Islet precursor cell (in vitro differentiated cells): ENCODE measurements at places on chromosomes 16 and 17.

- DNase-seq: no peak
Measured at GRCh38 chr17:64064331-64064730, 43.9 kb upstream of the ICAM2 start.

DNA sequence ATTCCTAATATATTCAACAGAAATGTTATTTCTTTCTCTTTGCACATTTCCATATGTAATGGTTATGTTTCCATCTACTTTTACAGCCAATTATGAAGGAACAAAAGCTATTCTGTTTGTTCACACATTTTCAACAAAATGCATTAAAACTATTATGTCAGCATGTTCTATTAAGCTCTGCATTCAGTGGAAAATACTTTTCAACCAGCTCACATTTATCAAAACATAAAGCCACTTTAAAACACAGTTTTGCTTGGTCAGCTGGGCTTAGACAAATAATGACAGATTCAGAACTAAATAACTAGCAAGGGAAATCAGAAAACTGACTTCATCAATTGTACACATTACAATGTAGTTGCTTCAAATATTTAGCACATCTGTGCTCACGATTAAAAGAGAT is 6.9 kb downstream of the SALL1 start:
- DNase-seq: no peak

GRCh38 chr16:85611194-85611443 is 2.0 kb upstream of the GSE1 start:
- DNase-seq: no peak

- DNase-seq: no peak
Measured at GRCh38 chr17:28948342-28948741, 3.0 kb downstream of the PHF12 start.

DNA sequence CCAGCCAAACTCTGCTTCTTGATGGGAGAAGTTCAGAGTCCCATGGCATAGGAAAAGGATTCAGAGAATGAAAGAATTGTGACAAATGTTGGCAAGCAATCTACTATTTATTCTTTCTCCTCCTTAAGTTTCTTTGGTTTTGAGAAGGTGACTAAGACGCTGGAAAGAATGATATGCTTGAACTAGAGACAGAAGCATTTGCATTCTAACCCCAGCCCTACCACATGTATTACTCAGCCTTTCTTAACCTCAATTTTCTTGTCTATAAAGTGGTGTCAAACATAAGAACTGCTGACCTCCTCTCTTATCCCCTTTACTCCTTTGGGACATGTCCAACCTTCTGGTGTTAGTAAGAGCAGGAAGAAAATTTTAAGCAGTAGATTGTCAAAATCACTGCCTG is 124.7 kb downstream of the HS3ST2 start:
- no peak for DNase-seq

DNA sequence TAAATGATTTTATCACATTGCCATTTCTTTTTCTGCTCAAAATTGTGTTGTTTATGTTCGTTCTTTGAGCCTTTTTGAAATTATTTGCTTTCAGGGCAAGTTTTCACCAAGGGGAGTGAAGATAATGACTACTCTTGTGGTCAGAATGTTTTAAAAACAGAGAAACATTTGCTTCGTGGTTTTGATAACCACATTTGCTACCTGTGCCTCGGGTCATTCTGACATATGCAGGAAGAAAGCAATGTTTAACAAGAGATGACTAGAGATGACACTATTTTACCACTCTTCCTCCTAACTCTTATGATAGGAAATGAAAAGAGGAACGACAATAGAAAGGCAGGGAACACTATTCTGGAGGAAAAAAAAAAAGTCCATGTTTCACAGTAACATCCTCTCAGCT is 1496.5 kb upstream of the GOT2 start:
- no peak for DNase-seq

GRCh38 chr16:30774367-30775130 is 12.4 kb downstream of the RNF40 start:
- DNase-seq: no peak

GRCh38 chr16:30561089-30561816 is 3.1 kb upstream of the ZNF764 start:
- no peak for DNase-seq

DNA sequence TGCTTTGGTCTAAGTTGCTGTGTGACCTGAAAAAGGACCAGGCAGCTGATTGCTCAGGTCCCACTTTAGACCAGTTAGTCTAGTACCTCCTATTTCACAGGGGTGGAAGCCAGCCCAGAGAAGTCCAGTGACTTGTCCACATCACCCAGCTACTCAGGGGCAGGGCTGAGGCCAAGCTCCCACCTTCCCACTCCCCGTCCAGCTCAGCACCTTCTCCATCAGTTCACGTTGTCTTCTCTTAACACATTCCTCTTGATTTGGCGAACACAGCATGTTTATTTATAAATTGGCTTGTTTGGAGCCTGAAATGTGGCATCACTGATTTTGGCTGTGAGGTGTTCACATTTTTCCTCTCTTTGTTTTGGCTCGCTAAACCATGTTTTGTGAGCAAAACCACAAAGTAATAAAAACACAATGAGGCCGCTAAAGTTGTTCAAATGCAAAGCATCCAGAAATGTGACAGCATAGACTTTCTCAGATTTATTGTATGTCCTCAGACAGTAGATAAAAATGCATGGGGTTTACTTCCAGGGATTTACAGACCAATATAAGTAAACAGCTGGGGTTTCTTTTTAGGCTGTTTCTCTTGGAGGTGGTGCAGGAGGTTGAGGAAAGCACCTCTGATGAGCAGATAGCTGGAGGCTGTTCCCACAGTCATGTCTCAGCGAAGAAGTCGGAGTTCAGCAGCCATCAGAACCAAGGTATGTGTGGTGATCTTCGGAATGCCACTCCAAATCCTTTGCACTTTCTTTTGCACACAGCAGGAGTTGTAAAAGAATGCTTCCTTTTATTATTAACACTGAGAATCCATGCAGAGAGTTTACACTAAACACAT is 88.4 kb downstream of the PLXDC1 start:
- no peak for DNase-seq

DNA sequence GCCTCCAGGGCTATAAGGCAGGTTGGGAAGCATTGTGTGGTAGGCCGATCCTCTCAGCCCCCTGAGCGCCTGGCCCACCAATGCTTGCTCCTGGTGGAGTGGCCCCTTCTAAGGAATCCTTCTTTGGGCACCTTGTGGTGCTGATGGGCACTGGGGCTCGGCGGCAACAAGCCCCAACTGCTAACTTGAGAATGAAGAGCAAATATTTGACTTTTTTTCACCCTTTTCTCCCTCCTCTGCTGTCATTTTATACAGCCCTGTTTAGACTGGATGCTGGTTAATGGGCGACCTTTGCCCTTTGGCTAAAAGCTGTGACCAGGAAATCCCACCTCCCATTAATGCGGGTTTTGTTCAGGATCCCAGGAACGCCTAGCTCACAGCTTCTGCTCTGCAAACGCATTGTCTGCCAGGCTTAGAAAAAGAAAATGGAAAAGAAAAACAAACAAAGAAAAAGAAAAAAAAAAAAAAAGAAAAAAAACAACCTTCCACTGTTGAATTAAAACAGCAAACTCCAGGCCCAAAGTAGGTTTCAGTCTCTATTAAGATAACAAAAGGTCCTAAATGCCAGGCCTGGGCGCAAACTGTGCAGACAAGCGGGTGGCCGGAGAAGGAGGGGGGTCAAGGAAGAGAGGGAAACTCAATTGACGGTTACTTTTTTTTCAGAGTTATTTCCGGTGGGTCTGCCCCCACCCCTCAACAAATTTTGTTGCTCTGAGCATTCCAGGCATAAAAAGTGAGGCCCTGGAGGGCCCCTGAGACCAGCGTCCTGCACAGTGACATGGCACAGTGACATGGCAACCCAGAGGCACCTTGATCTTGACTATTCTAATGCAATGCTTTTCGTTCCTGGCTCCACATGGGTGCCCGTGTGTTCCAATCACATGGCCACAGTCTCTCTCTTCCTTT is 301.4 kb downstream of the MAF start:
- DNase-seq: no peak

DNA sequence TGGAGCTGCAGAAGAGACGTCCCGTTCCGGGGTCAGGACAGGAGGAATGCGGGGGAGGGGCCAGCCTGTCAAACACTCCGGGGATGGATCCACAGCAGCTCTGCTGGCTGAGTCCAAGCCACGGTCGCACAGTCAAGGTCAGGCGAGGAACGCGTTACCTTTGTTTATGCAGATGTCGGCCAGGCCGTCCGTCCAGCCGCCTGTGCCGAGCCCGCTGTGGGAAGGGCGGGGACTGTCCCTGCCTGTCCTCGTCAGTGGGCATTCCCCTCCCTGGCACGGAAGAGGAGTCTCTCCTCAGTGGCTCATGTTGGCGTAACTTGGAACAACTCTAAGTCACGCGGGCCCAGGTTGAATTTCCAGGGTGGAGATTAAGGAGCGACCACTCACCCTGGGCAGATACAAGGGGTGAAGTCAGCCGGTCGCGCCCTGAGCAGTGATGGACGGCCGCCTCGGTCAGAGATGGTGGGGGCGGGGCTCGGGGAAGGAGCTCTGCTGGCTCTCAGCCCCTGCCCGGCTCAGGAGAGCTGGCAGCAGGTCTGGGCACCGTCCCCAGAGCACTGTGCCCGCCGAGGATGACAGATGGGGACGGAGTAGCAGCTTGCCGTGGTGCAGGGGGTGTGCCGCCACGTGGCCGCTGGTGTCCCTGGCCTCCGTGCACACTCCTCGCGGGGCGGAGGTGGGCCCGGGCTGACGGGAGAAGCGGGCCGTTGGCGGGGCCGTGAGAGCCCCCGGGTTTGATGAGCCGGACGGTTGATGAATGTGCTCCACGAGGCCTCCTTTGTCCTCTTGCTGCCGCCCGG is 7.3 kb downstream of the CACNA1H start:
- no peak for DNase-seq

DNA sequence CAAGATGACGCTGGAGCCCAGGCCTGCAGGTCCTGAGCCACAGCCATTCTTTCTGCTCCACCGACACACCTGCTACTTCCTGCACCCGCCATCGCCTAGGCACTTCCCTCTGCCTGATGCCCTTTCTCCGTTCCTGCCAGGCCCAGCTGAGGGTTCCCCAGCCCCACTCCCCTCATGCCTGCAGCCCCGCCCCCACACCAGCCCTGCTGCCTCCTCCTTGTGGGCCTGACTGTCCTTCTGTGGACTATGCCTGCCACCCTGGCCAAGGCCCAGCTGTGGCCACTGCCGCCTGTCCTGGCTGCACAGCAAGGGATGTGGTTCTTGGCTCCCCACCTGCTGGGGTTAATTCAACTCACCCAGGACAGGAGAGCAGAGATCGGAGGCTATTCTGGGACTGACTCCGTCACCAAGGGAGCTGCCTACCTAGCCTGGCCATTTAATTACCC is 7.5 kb downstream of the NATD1 start:
- DNase-seq: no peak

- DNase-seq: peak; percentile 84
Measured at GRCh38 chr16:745739-746138, 4.9 kb upstream of the CIAO3 start.

DNA sequence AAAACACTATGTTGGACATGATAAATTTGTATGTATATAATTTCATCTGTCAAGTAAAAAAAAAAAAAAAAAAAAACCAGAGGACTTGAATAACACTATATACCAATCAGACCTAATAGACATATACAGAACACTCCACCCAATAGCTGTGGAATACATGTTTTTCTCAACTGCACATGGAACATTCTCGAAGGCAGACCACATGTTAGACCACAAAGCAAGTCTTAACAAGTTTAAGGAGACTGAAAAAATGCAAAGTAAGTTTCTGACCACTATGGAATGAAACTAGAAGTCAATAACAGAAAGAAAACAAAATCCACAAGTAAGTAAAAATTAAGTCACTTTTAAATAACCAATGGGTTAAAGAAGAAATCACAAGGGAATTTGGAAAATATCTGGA is 8.4 kb upstream of the CNTNAP4 start:
- no peak for DNase-seq

DNA sequence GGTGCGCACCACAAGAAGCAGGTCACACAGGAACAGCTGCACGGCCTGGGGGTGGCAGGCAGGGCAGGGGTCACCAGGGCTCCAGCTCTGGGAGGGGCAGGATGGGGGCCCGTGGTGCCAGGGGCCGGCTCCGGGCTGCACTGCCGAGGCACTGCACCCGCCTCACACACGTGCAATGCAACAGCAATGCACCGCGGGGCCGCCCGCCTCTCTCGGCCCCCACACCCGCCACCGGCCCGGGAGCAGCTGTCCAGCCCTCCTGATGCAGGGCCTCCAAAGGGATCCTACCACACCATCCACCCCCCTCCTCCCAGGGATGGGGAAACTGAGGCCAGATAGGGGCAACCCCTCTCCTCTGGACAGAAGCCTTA is 23.1 kb downstream of the SREBF1 start:
- no peak for DNase-seq

DNA sequence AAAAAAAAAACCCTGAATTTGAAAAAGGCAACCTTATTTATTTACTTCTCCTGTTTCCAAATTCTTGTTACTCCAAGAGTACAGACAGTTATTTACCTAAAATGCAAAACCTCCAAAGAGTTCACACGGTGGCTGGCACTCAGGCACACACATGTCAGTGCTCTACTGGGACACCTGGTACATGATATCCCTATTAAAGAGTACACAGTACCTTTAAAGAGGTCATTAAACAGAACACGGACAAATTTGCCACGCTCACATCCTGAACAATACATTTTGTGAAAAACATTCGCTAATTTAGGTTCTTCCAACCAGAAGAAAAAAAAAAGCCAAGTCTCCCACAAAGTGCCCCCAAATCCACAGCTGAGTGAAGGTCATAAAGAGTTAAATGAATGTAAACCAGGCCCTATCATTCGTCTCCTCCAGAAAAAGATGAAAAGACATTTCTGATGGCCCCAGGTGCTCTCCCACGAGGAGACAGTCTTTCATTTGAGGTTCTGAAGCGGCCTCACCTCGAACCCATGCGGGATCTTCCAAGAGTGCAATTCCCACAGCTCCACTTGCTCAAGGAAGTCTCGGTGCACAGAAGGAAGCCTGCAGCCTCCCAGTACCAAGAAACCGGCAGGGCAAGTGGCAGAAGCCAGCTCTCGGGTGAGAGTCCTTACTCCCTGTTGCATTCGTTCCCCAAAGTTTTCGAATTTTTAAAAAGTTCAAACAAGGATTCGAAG is 993 bp downstream of the ERN1 start:
- peak; percentile 77 for DNase-seq

DNA sequence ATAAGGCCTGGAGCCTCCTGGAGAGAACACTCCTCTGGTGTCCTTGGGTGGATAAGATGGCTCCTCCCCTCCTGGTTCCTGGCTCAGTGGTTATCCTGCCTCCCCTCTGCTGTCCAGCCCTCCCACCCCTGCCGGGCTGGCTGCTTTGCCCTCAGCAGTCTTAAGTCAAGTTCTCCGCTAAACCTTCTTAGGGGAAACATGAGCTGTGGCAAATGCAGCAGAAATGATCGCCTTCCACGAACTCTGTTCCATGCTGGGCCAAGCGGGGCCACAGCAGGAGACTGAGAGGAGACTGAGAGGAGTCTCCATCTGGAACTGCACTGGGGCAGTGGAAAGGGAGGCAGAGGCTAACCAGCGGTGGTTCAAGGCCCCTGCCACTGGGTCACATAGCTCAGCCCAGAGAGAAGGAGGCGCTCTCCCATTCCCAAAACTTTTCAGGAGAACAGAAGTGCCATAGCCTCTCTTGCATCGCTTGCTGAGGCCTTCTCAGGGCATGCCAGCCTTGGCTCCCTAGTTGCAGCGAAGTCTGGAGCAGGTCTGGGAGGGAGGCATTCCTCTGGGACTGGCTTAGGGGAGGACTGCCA is 26.9 kb downstream of the TNS4 start:
- DNase-seq: no peak

- DNase-seq: no peak
Measured at GRCh38 chr16:46986896-46987295, 13.4 kb upstream of the DNAJA2 start.
